Stimulated activated effector memory CD8-positive, alpha-beta T cell treated with anti-CD3 and anti-CD28 coated beads, Interleukin-12 subunit alpha, Interleukin-12 subunit beta, amount 100 ng/mL, for 72 hours (primary cell): ENCODE measurements at places on chromosomes 4 and X.

- DNase-seq = no peak
Measured at GRCh38 chrX:10660171-10660570, 39.8 kb upstream of the MID1 start.

GRCh38 chrX:74781507-74782034, 143.7 kb downstream of the NEXMIF start:
- no peak for DNase-seq

DNA sequence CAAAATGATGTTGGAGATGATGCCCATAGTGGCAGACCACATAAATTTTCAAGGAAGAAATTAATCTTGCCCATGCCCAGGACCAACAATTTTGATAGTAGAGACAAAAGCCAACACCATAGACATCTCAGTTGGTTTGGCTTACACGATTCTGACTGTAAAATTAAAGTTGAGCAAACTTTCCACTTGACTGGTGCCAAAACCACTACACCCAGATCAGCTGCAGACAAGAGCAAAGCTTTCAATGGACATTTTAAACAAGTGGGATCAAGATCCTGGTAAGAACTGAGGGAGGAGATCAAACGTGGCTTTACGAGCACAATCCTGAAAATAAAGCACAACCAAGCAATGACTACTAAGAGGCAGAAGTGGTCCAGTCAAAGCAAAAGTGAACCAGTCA, 90.7 kb downstream of the PAPSS1 start:
- DNase-seq = no peak

DNA sequence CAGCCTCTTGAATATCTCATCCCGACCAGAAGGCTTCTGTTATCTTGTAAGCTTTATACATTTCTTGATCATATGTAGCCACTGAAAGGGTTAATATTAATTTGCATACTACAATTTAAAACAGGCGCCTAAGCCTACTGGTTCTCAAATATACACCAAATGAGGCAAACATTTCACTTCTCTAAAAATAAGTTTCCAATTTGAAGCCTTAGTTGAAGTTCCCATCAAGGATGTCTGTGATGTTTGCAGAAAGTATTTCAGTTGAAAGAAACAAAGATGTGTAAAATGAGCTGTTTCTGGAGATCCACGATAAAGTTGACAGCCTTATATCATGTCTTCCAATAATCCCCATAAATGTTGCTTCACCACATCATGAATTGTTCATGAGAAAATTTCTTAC, 70.6 kb downstream of the KIT start:
- DNase-seq = no peak

DNA sequence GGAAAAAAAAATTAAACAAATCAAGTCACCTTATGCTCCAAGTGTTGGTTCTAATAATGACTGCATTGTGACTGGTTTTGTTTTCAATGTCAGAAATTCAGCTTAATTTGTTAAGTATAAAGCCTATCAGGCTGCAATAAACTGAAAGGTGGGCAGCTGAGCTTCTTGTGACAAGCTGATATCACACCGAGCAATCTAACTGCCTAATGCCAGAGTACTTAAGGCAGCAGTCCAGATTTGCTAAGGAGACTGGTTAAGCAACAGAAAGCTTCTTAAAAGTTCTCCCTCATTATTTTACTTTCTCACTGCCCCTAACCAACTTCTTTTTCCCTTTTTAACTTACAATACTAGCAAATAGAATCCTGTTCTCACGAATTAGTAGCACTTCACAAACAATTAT, 201.0 kb downstream of the MAB21L2 start:
- no peak for DNase-seq

DNA sequence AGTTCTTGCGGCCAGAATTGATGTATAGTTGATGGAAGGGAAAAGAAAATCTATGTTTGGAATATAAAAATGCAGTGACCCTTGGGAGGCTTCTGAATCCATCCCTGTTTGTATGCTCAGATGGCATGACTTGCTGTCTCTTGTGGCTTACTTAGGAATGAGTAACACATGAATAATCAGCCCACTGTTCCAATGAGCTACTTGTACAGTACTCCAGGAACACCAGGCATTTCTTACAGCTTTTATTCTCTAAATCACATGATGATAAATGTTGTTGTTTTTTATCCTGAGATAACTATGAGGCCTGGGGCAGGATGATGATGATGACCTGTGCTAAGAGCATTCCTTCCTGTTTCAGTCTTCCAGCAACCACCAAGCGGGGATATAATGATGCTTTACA, 18.9 kb downstream of the TMPRSS11E start:
- no peak for DNase-seq
